ENCODE measurements at places on chromosomes 2 and 18.

- peaks cover 17% of the 10 kb centered on the region for H3K4me1 ChIP-seq
- H3K27me3 ChIP-seq, result no peaks in the 10 kb centered on the region
- H3K27ac ChIP-seq, result no peak overlapping the region
Measured at GRCh38 chr18:54952026-54952425, 7.2 kb downstream of the CCDC68 start.

GRCh38 chr2:109355192-109355843 lies 226.3 kb downstream of the SH3RF3 start:
- H3K36me3 ChIP-seq, result no peaks in the 10 kb centered on the region
- no peak overlapping the region for H3K4me3 ChIP-seq
- no peak overlapping the region for H3K27ac ChIP-seq
- no peaks in the 10 kb centered on the region for H3K27me3 ChIP-seq
- DNase-seq, result no peak
- H3K4me1 ChIP-seq, result no peaks in the 10 kb centered on the region

DNA sequence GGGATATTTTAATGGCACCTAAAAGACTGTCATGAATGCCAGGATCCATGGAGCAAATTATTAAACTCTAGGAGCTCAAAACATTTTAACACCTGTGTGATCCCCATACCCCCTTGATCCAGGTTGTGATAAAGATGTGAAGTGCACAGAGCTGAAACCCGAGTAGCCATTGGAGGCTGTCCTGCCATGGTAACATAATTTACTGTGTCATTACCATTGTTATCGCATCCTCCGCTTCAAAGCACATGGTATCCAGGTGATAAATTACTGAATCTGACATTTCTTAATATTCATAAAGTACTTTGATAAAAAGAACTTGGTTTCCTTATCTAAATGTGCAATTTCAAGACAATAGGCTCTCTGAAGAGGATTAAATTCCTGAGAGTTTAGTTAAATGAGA lies 109.3 kb downstream of the CHST9 start:
- H3K27ac ChIP-seq, result no peak overlapping the region
- H3K4me3 ChIP-seq, result no peak overlapping the region
- no peak for DNase-seq
- no peaks in the 10 kb centered on the region for H3K4me1 ChIP-seq

GRCh38 chr2:119472749-119473148 lies 41.1 kb downstream of the TMEM37 start:
- no peaks in the 10 kb centered on the region for H3K4me1 ChIP-seq
- no peak overlapping the region for H3K27ac ChIP-seq
- H3K4me3 ChIP-seq, result no peak overlapping the region
- DNase-seq, result no peak
- no peaks in the 10 kb centered on the region for H3K27me3 ChIP-seq
- H3K36me3 ChIP-seq, result no peaks in the 10 kb centered on the region

DNA sequence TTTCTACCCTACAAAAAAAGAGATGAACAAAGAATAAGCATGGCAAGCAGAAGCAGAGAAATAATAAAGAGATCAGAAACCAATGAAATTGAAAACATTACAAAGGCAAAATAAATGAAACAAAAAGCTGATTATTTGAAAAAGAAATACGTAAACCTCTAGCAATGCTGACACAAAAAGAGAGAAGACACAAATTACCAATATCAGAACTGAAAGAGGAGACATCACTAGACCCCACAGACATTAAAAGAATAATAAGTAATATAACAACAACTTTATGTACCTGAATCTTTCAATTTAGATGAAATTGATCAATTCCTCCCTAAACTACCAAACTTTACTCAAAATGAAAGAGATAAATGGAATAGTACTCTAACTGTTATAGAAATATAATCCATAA lies 75.9 kb downstream of the TMEM163 start:
- no peaks in the 10 kb centered on the region for H3K36me3 ChIP-seq
- no peak for DNase-seq
- H3K27ac ChIP-seq, result no peak overlapping the region

Measured in hepatocyte (in vitro differentiated cells).